Left renal cortex interstitium (tissue), 4 donors: ENCODE measurements at places on chromosomes 1 and 21.

- DNase-seq, result no peak
Measured at GRCh38 chr1:101474039-101474665, 237.3 kb downstream of the S1PR1 start.

- DNase-seq, result peak; percentile 79
Measured at GRCh38 chr1:111346089-111346885, 55.6 kb downstream of the CHIA start.

DNA sequence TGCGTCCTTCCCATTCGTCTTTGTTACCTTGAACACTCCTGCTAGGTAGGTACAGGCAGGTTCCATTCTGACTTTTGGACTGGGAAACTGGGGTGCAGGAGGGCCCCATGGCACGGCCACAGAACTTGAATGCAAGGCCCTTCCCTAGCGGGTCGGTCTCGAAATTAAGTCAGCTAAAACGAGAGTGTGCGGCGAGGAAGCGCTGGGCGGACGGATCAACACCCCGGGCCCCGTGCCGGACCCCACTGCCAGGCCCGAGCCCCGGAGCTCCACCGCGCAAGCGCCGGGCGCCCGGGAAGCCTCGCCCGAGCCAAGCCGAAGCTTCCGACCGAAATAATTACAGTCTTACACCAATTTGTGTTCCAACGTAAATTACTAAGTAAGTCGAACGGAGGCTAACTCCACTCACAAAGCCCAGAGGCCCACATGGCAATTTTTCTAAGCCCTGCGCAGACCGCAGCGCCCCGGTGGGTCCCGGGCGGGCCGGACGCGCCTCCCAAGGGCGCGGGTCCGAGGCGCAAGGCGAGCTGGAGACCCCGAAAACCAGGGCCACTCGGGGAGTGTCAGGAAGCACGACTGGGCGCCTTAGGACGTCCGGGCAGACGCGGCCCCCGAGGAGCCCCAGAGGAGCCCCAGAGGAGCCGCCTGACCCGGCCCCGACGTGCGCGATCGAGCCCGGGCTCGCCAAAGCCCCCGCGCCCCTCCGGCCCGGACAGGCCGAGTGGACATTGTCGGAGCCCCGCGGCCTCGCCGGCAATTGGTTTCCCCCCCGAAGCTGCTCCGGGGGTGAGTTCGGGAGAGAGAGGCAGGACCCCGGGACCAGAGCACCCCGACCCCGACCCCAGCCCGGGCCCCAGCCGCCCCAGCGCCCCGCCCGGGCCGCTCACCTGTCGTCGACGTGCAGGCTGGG, 624 bp downstream of the RIPK4 start:
- DNase-seq, result no peak

- no peak for DNase-seq
Measured at GRCh38 chr21:17538576-17538975, 25.7 kb downstream of the CXADR start.

DNA sequence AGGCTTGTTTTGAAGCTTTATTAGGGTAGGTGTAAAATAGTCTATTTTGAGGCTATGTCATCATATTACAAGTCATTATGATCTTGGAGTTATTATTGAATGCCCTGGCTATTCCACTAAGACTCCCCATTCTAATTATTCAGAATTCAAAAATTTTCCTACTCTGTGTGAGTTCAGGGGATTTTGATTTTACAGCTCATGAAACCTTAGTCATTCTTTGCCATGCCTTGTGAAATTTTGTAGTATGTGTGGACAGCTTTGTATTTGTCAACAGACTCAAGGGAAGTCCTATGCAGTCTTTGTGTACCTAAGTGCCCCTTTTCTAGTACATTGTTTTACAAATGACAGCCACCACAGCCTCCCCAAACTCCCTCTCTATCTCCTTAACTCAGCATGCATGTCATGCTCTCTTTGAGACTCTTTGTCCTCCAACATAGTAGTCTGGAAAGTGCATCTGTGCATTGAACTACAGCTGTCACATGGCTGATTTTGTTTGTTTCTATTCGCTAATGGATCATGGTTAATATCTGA, 28.0 kb downstream of the CD1D start:
- no peak for DNase-seq
